NCI-H1417 treated with DMSO at 0.1 percent for 48 hours (cell line): ENCODE measurements at places on chromosomes 16 and 17.

DNA sequence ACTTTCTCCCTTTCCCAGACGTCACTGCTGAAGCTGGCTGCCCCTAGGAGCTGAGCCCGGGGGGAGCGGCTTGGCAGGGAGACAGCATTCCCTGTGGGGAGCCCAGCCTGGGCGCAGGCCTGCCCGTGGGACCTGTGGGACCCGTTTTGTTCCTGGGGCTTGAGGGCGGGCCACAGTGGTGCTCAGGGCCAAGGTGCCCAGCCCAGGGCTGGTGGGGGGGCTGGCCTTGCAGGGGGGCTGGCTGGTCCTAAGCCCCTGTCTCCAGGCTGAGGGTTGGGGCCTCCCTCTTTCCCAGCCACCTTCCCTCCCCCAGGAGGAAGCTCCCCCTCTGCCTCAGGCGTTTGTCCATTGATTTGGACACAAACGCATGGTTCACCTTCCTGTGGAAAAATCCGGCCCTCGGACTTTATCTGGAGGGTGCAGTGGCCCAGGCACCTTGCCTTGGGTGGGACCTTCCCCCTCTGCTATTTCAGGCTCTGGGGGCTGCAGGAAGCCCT lies 4.4 kb downstream of the NHERF2 start:
- no peak for DNase-seq

GRCh38 chr16:85820604-85821372 lies 21.3 kb downstream of the COX4I1 start:
- no peak for DNase-seq

DNA sequence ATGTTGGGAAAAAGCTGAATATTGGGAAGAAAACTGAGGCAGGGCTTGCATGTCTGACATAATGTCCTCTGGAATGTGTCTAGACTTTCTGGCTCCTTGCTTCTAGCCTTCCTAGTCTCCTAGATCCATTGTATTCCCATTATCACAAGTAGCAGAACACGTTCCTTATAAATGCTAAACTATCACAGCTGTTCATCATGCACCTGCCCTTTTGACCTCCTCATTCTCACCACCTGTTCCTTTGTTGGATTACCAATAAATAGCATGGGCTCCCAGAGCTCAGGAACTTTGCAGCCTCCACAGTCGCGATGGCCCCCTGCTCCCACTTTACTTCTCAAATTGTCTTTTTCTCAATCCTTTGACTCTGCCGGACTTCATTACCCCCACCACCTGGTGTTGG lies 49.7 kb downstream of the ACSM1 start:
- no peak for DNase-seq

- DNase-seq, result no peak
These were observed 5.4 kb downstream of the CMIP start for GRCh38 chr16:81449899-81450608.

- no peak for DNase-seq
These were observed 1461.2 kb upstream of the CDH8 start for GRCh38 chr16:63497408-63497807.

GRCh38 chr17:4331614-4332013 lies 34.9 kb downstream of the UBE2G1 start:
- DNase-seq, result no peak

DNA sequence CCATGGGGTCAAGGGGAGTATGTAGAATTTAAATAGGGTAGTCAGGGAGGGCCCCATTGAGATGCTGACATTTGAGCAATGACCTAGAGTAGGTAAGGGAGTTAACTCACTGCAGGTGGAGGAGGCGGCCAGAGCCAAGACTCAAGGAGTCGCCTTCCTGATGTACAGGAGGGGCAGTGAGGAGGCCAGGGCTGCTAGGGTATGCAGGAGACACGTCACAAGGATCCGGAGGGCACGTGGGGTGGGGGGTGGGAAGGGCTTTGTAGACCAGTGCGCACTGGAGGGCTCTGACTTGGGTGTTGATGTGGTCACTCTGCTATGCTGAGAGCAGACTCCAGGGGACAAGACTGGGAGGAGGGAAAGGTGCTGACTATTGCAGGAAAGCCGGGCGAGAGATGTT lies 37.5 kb downstream of the SPECC1 start:
- no peak for DNase-seq

DNA sequence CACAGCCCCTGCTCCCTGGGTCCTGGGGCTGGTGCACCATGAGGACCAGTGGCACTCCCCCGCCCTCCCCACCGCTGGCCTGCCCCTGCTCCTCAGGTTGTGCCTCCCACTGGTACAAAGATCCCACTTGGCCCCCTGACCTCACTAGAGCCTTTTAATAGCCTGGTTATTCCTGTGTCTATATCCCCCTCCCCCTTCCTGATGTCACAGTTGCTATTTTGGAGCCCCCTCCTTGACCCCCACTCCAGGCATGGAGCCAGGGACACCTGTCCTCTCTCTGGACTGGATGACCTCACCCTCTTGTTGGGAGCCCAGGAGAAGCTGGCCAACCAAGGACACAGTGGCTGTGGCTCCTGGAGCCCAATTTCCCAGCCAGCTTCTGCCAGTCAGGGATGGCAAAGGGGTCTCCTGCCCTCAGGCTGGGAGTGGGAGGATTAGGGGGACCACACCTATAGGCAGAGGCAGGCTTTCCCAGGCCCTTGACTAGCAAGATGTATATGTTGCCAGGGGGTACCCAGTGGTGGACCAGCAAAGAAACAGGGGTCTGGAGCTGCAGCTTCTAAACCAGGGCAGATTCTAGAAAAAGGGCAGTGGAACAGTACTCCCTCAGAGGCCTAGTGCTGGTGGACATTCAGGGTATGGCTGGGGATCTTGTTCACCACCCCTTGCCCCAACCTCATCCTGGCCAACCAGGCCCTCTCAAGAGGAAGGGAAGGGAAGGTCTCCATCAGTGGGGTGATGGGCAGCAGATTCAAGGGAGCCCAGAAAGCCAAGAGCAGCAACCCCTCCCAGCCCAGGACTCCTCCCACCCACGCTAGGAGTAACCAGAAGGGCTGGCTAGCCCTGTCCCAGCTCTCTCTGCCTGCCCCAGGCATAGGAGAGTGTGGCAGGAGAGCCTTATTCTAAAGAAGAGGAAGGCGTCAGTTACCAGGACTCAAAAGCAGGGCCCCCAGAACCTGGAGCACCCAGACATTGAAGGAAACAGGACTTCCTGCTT lies 10.9 kb downstream of the HDAC5 start:
- DNase-seq, result no peak

DNA sequence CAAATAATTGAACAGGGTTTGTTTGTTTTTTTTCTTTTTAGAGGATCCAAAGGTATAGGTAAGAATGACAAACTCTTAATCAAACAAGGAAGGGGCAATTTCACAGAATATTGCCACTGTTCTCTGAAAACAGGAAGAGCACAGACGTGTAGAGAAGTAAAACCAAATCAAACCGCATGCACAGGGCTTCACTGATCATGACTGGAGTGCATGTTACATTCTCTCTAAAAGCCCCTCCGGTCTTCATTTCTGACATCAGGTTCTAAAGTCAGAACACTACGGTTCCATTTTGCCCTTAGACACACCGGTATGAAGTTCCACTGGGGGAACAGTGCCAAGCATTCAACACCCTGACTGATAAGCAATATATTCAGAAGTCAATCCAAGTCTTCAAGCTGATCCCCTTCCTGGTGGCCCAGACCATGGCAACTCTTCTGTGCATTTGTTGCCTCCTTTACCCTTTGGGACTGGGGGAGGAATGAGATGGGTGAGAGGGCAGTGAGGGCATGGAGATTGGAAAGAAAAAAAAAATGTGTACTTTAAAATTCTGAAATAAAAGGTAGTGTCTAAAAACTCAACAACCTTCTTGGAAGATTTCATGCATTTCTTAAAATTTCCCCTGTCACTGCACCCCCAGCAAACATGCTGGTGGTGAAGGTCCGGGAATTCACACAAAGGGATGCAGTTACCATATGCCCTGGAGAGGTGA lies 1.4 kb downstream of the MMD start:
- no peak for DNase-seq

DNA sequence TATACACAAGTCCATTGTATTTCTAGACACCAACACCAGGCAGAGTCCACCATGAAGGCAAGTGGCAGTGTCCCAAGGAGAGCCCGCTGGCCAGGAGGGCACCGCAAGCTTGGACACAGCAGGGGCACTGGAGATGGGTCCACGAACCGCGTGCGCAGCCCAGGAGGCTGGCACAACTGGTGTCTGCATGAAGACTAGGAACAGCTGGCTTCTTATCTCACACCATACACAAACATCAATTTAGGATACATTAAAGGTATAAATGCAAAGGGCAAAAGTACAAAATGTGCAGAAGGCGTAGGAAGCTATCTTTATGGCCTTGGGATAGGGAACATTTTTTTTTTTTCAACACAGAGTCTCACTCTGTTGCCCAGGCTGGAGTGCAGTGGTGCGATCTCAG lies 52.4 kb downstream of the ANKRD11 start:
- DNase-seq, result no peak

DNA sequence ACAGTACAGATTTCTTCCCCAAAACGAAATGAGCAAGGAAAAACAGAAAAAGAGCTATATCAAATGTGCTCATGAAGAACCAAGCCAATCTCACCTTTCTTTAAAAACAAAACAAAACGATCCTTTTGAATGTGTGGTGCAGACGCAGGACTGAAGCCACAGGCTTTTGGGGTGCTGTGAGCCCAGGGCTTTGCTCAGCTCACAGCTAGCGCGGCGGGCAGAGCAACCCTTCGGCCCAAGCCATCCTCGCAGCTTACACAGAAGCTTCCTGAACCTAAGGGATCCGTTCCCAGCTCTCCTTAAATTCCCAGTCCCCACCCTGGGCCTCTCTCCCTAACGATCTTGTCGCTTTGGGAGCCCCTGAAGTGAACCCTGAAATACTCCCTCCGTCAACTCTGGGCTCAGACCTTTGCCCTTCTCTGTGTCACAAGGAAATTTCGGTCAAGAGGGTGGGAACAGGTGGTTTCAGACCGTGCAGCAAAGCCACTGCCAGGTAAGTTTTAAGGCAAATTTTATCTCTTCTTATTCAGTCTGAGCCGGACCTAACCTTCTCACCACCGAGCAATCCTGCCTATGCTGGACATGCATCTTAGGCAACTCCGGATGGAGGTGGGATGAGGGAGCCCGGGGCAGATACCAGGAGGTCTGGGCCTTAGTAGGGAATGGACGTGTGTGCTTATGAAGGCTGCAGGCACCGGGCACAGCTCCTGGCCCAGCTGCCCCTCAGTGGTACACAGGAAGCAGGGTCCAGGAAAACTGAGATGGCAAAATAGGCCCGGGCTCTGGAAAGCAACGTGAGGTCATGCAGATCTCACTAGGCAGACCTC lies 52.0 kb downstream of the COTL1 start:
- DNase-seq, result no peak

DNA sequence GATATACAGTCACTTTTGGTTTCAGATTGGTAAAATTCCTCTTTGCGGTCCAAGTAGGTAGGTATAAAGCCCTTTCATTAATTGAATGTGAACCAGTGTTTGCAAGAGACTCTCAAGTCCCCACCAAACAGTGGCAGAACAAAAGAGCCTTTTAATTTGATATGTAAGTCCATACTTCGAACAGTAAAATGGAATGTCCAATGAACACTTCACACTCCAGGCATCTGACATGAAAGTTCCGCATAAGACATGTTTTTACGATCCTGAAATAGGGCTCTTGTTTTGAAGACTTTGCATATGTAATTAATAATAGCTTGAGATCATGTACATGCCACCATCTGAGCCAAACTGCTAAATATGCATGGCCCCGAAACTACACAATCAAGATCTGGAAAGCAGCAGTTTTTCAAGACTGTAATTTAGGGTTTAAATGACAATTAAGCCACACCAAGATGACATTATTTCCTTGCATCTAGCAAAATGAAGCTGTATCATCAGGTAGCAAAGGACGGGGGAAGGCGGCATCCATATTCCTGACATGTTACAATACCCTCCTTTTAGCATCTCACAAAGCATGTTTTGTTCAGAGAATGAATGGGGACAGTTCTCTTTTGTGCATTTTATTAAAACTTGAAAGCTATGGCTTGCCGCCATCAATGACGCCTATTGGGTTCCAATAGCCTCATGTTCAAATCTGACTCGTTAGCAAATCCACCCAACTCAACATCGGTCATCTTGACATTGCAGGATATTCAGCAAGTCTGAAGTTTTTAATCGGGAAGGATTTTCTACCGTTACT lies 39.4 kb downstream of the LITAF start:
- DNase-seq, result no peak

GRCh38 chr17:16250635-16251034 lies 33.6 kb downstream of the PIGL start:
- DNase-seq, result no peak

DNA sequence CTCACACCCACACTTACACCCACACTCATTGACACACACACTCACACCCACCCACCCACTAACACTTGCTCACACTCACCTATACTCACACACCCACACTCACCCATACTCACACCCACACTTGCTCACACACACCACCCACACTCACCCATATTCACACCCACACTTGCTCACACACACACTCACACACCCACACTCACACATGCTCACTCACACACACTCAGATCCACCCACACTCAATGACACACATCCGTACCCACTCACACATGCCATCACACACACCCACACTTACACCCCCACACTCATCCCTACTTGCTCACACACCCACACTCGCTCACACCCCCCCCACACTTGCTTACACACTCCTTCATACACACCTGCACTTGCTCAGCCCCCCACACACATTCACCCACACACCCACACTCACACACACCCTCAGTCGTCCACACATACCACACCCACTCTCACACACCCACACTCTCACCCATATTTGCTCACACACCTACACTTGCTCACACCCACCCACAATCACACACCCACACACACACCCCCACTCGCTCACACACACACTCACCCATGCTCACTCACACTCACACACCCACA lies 321.1 kb upstream of the N4BP1 start:
- DNase-seq, result no peak

DNA sequence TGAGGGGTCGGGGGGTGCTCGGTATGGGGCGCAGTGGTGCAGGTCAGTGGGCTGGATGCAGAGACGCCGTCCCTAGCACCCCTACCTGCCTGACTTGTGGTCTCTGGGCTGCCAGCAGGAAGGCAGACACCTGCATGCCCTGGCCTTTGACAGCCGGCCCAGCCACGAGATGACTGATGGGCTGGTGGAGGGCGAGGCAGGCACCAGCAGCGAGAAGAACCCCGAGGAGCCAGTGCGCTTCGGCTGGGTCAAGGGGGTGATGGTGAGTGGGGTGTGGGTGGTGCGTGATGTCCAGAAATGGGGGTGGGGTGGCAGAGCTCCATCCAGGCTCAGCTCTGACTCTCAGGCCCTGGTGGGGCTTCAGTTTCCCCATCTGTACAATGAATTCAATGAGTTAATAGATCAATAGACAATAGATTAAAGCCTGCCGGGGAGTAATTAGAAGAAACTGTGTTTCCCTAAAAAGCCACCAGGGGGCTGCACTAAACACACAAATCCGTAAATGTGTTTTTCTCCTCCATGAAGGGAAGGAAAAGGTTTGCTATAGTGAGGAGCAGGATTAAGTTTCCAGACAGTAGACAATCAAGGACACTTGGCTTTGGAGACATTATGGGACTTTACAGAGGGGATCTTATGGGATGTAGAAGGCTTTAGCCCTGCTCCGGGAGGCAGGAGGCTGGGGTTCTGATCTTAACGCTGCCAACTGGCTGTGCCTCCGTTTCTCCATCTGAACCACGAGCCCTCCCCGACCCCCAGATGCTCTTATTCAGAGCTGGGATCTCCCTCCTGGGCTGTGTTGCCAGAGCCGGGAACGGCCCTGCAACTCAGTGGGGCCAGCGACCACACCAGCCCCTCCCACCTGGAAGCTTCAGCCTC lies 2.2 kb downstream of the SLC12A3 start:
- no peak for DNase-seq
